ENCODE measurements at places on chromosomes 3 and 15. TPM values are rescaled to one million over a fixed set of nuclear protein-coding genes. Genes with fewer than 3 reads are reported as not detected.

RBP2 gene
- not detected for total RNA-seq

DNA sequence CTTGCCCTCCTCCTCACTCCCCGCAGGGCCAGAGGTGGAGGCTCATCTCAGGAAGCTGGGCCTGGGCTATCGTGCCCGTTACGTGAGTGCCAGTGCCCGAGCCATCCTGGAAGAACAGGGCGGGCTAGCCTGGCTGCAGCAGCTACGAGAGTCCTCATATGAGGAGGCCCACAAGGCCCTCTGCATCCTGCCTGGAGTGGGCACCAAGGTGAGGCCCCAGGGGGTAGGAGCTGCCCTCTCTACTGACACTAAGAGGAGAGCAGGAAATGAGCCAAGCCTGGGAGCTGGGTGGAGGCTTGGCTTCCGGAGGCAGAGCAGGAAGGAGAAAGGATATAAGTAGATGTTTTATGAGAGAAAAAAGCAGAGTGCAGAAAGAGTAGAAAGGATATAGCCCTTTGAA lies 4.9 kb downstream of the OGG1 start:
- no peak for DNase-seq

MEGF11 gene
- total RNA-seq, result 0.20 TPM

DNA sequence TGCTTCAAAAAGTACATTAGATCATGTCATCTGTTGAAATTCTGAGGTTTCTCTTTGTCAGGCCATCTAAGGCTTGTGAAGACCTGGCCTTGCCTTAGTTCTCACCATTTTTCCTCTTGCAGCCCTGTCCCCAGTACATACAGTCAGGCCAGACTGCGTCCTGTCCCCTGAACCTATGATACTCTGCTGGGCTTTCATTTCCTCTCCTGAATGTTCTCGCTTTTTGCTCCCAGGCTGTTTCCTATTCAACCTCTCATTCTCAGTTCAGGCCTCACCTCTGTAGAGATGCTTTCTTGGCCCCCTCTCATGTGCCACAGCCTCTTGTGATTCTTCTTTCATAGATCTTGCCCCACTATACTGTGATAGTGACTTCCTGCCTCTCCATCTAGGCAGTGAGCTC lies 648.8 kb upstream of the KCNMB2 start:
- no peak for DNase-seq

DNA sequence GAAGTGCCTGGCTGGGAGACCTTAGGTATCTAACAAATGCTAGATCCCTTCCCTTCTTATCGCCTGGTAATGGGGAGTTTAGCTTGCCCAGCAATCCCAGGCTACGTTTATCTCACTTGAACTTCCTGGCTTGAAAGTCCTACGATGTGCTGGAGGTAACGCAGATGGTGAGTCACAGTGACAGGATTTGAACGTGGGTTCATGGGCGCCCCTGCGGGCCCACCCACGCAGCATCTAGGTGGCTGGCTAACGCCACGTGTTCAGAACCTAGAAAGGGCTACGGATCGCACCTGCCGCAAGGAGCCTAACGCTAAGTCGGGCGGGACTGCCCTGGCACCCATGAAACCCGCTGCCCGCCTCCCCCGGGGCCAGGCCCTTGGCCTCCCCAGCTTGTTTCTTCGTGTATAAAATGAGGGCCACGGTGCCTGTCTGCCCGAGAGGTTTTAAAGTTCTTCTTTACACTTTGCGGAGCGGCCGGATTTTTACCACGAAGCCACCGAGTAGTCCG lies 600 bp upstream of the USP3 start:
- peak; percentile 93 for DNase-seq

GRCh38 chr3:117846238-117846637 lies 1136.7 kb downstream of the TUSC7 start:
- no peak for DNase-seq
